T-helper 2 cell (primary cell): ENCODE measurements at places on chromosomes 1 and 21.

DNA sequence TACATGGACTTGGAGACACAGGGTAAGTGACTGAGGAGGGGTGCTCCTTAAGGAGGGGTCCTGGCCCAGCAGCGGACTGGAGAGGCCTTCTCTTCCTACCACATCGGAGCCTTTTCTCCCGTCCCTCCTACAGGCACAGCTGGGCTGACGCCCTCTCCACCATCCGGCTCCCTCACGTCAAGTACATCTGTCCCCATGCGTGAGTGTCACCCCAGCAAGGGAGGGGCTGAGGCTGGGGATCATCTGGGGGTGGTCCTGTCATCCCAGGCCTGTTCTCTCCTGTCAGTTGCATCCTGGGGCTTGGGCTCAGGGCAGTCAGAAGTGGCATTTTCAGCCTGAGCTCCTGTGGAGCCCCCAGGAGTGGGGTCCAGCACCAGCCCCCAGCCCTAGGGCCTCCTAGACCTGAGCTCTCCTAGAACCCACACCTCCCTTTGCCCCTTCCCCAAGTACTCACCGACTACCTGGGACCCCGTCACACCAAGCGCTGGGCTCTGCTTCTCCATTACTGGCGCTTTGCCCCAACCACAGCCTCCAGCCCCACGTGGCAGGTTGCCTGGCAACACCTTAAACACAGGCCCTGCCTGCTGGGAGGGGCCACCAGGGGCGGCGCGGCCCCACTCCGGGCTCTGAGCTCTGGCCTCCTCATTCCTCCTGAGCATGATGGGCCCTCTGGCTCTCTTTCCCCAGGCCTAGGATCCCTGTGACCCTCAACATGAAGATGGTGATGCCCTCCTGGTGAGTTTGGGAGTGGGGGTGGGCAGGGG, 2.3 kb downstream of the LYPLA2 start:
- DNase-seq: no peak

GRCh38 chr1:69146303-69146702, 421.4 kb upstream of the LRRC7 start:
- DNase-seq: no peak

GRCh38 chr1:244074559-244075171, 23.6 kb downstream of the ZBTB18 start:
- DNase-seq: peak; percentile 75

- DNase-seq: no peak
These were observed 46.5 kb downstream of the LUZP1 start for GRCh38 chr1:23122023-23122748.

DNA sequence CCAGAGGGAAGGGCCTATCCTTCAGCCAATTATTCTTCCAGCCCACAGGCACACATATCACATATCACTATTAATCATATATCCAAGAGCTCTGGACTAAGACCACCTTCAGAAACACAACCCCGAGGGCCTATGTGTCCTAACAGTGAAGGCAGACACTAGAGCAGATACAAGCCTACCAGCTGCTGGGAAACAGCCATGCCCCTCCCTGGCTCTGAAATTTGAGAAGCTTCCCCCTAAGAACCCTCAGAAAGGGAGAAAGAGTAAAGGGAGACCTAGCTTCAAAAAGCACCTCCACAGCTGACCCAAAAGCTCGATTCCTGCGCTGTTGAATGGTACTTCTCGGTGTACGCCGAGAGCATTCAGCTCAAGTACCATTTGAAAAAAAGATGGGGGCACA, 17.4 kb downstream of the CNN3 start:
- no peak for DNase-seq
